ENCODE measurements at places on chromosomes 11 and 22.

DNA sequence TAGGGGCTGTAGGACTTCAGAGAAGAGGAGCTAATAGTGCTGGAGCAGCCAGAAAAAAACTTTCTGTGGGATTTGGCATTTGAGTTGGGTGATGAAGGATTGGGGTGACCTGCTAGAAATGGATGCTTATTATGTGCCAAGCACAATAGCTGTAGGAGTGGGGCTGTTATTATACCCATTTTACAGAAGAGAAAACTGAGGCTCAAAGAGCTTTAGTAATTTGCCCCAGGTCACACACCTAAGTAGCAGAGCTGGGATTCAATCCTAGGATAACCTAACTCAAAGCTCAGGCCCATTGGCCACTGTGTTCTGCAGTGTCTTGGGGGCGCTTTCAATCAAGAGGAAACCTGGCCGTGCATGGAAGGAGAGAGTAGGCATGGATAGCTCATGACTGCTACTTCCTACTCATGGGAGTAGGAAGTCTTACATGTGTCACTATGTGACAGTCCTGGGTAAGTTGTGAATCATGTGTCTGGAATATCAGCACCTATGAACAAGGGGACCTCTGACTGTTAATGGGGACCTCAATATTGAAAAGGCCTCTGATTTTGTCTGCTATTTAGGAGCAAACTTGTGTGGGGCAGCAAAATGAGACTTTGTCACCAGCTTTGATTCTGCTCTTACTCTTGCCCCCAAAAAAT is 6.1 kb upstream of the ELF5 start:
- DNase-seq = no peak

DNA sequence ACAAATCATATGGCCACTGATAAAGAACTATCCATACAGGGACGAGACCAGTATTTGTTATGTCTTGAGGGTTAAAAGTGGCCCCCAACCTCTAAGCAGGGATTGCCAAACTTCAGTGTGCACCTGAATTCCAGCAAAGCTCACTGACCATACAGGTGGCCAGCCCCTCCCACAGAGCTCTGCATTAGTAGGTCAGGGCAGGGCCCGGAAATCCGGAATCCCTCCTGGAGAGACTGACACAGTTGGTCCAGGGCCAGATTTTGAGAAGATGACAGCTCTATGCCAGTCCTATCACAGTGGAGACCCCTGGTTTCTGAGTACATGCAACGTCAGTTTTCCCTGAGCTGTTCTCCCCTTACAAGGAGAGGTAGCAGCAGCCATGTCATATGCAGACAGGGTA is 20.8 kb downstream of the VPS37C start:
- DNase-seq = no peak

- no peak for DNase-seq
Observed at GRCh38 chr11:33375236-33375635, 118.1 kb downstream of the HIPK3 start.

GRCh38 chr11:46271875-46272815 is 5.3 kb upstream of the CREB3L1 start:
- DNase-seq = no peak

GRCh38 chr11:19696073-19696472 is 16.6 kb upstream of the NAV2 start:
- no peak for DNase-seq

GRCh38 chr11:75872887-75873416 is 57.9 kb downstream of the UVRAG start:
- no peak for DNase-seq

Data from GDM1 (cell line).